ENCODE measurements at places on chromosomes 2 and 18.

DNA sequence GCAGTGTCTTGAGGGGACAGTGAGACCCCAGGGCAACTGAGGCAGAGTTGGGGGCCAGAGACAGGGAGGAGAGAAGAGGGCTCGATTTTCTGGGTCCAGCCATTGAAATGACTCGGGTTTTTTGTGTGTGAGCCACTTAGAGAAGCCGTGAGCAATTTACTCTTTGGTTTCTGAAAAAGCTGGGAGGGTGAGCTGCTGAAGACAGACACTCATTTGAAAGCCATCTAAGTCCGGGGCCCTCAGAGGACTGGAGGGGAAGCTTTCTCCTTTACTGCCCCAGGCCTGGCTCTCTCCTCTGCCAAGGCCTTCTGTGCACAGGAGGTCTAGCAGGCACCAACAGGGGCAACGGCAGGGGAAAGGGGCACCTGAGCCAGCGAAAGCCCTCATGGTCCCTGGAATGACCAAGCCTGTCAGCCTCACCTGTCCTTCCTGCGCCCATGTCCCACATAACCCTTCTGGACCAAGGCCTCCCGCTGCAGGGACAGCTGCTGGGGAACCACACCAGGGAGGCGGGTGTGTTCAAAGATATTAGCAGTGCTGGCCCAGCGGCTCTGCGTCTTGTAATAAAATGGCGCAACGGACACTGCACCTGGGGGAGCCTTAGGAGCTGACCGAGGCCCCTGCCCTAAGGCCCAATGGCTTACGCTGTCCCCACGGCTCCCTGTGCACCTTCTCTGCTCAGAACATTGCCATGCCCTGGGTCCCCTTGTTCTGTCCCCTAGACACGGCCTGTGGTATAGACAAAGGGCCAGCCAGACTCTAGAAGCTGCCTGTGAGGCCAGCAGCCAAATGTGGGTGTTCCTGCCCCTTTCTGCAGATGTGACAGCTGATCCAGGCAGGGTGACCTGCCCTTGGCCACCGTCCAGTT is 45.8 kb downstream of the HS6ST1 start:
- no peak for DNase-seq

DNA sequence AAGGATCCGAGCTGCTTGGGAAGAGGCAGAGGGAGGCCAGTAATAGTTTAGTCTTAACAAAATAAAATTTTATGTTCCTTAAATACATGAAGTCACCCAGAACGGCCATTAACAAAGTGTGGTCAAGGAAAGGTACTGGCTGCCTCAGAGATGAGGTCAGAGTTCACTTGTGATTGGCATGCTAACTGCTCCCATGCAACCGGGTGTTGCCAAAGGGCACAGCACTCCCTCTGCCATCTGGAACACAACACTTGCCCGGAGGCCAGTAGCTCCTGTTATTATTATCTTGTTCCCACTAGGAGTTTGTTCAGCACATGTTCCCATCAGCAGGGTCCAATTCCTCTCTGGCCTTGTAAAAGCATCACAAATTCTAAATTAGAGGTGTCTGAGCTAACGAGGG is 207.0 kb downstream of the CYP26B1 start:
- DNase-seq: no peak

- DNase-seq: no peak
Measured at GRCh38 chr18:35491700-35492077, 6.1 kb downstream of the INO80C start.

DNA sequence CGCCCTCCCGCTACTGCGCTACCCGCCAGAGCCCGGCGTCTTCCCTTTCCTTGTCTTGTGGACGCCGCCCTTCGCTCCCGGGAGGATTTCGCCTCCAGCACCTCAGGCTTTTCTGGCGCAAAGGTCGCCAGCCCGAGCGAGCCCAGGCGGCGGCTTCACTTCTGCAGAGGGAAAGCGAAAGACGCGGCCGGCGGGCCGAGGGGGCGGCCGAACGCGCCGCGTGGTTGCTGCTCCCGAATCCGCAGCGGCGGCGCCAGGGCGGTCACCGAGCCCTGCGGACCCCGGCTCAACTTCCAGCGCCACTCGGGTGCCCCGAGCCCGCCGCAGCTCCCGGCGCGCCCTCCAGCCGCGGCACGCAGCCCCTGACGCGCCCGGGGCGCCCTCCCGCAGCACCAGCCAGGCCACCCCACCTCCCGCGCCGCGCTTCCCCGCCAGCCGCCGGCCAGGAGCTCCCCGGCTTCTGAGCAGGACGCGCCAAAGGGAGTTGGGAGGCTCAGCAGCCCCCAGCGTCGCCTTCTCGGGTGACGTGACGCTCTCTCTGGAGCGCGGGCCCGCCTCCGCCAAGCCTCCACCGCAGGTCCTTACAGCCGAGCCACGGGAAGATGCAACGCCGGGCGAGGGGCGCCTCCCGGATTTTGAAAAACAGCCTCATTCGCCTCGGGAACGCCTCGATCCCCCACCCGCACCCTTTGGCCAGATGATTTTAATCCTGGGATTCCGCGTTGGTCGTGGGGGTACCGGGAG is 84.9 kb upstream of the EPB41L3 start:
- DNase-seq: no peak

- no peak for DNase-seq
Measured at GRCh38 chr2:96344011-96344410, 8.4 kb downstream of the NCAPH start.

DNA sequence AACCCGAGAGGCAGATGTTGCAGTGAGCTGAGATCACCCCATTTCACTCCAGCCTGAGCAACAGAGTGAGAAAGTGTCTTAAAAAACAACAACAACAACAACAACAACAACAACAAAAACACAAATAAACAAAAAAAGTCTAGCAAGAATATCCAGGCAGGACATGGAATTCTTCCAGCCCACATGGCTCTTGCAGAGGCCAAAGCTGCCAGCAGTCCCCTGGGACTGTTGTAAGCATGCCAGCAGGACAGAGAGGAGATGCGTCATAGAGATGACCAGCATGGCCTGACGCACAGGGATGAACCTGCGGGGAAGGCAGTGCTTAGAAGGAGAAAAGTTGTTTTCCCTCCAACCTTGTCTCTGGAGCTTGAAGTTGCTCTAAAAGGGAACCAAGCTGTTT is 182.3 kb upstream of the PGAP1 start:
- DNase-seq: no peak

- DNase-seq: no peak
Measured at GRCh38 chr2:104825124-104825865, 28.6 kb upstream of the POU3F3 start.

DNA sequence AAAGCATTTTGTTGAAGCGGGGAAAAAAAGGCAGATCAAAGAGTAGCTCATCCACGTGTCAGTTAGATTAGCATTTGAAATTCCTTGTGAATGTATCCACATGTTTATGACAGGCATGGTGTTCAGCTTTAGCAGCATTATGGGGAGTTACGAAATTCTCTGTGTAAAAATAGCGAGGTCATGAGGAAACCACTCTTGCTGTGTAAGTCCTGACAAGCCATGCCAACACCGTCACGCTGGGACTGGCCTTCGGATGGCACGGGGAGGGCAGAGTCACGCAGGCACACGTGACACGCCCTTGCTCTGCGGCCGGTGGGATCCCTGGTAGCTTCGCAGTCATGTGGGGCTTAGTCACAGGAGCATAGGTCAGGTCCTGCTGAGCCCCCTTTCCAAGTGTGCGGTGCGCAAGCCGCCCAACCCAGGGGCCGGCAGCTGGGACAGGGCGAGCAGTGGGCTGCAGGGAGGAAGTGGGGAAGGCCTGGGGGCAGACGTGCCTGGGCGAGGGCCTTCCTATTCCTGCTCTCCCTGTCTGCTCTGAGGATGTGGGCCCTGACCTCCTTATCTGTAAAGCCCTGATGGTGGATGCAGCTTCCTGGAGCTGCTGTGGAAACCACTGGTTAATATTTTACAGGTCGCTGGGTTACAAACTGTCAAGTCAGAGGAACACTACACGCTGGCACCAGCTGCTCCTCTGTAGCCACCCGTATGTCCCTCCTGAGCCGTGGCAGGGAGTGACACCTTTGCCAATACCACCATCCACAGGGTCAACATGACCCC is 18.0 kb downstream of the MBP start:
- peak; percentile 69 for DNase-seq

DNA sequence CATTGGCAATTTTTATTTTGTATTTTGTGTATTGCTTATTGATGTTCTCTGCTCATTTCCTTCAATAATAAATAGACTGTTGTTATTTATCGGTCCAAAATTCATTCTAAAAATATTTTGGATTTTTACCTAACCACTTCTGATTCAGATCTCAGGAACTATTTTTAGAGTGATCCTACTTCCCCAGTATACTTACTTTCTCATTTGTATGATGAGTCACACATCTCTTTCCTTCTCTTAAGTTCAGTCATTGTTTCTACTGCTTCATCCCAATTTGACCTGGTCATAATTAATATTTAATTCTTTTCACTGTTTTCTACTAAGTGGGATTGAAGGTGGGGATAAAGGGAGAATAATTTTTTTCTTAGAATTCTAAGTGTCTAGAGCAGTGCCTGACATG is 75.1 kb downstream of the AGPS start:
- DNase-seq: no peak

DNA sequence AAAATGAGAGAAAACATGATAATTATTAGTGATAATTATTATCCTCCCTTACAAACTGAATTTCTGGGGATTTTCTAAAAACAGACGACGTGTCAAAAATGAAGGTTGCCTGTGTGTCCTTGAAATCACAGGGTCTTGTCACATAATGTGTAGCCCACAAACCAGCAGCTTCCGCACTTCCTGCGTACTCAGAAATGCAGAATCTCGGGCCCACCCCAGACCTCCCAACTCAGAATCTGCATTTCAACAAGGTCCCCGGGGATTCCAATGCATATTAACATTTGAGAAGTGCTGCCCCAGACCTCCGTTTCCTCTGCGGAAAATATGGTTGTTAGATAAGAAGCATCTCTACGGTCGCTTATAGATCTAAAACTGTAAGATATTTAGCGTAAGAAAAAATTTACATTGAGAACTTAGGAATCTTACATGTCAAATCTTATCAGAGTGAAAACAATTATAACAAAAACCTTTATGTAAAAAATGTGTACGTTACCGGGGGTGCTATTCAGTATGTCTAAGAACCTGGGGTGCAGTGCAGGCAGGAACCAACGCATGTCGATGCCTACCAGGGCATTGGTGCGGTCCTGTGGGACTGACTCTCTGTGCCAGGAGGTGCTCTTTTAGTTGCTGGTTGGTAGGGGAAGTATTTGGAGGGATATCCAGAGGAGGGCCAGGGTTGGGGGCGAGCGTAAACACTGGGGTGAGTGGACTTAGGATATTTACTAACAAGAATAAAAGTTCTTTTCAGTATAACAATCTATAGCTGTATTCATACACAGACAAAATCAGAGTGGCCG is 15.2 kb downstream of the CDKL4 start:
- no peak for DNase-seq

- no peak for DNase-seq
Measured at GRCh38 chr2:232490221-232491138, 2.8 kb upstream of the ECEL1 start.

GRCh38 chr2:143949121-143949848 is 570.6 kb downstream of the ZEB2 start:
- no peak for DNase-seq

DNA sequence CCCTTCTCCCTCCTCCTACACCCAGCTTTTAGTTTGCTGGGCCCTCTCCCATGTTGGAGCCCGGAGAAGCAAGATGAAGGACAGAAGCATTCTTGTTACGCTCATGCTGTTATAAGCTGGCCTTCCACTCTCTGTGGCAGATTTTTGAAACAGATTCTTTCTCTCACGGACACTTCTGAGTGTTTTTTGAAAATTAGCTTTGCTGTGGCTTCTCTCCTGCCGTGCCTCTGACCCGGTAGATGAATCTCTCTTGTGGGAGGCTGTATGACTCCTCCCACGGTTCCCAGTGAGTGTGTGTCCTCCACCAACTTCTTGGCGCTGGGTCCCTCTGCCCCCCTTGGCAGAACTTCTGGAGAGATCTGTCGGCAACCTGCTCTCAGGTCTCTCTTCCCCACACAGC is 269.3 kb upstream of the MYT1L start:
- no peak for DNase-seq

DNA sequence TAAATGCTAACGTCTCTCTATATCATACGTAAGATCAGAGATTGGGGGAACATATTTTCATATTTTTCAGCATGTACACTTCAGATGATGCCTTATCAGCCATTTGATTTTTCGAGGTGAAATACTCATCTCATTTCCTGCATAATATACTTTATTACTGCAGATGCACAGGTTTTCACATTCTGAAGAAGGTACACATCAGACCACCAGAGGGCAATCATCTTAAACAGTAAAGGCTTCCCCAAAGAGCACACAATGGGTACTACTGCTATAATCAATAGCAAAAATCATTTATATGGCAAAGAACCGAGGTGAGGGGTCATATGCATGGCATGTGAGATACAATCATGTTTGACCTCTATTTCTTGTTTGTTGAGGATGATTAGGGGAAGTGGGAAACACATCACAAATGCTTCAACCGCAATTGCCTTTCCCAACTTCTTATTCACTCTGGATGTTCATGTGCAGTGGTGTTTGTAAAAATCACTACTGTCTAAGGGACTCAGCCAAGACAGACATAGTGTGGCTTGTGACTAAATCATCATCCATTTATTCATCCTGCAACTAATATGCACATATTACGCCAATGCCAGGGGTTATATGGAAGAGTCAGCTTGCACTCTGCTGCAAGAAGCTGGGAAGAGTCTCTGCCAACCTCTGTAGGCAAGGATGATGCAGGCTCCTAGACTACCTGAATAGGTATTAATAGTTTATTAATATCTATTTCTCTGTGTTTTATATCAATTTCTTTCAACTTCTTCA is 118.7 kb downstream of the EPB41L3 start:
- DNase-seq: no peak

Measured in urinary bladder (tissue), 4 donors.